ENCODE measurements at places on chromosomes 7 and 10.

- no peak for DNase-seq
Measured at GRCh38 chr7:130366564-130366963, 13.7 kb upstream of the CPA1 start.

DNA sequence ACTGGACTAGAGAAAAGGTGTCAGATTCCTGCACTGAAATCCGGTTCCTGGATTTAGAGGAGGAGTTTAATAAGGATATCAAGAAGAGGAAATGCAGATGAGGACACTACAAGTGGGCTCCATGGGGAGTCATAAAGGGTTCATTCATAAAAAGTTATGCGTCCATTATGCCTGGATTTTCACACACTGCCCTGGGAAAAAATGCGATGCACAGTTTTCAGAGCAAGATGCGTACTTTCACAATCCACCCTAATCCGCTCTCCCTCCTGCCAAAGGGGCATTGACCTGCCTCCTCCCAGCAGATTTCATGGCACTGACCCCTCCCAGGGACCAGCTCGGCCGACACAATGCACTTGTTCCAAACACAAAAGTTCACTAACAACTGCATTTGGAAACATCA is 42.2 kb upstream of the OPALIN start:
- DNase-seq, result no peak

GRCh38 chr10:99976886-99977665 is 32.7 kb downstream of the DNMBP start:
- DNase-seq, result no peak

DNA sequence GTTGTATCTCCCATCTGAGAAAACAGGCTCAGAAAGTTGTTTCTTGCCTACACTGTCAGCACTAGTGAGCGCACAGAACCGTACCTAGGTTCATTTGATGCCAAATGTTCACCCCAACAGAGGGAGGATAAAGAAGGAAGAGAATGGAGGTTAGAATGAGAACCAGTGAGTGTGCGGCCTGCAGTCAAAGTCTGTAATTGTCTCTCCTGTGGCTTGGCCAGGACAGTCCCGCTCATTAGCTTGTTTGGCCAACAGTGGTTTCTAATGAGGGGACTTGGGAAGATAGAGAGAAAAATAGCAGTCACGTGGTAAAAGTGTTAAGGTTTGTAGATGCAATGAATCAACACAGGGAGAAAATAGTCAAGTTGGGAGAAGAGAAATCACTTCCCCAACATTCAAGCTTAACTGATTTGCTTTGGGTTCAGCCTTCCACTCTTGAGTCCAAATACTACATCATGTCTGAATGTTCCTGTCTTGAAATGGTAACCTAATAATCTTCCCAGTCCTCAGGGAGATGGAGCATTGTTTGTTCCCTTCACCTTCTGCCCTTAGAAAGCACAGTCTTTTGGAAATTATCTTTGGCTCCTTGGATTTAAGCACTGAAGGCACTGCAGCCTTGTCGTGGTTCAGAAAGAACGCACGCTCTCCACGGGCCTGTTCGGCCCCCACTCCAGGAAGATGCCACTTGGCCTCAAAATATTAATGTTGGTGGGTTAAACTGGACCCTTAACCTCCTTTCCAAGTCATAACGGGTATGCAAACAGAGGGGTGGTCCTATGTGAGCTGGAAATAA is 360.4 kb upstream of the ZNF32 start:
- no peak for DNase-seq

GRCh38 chr7:74033372-74034311 is 5.7 kb downstream of the ELN start:
- DNase-seq, result no peak

DNA sequence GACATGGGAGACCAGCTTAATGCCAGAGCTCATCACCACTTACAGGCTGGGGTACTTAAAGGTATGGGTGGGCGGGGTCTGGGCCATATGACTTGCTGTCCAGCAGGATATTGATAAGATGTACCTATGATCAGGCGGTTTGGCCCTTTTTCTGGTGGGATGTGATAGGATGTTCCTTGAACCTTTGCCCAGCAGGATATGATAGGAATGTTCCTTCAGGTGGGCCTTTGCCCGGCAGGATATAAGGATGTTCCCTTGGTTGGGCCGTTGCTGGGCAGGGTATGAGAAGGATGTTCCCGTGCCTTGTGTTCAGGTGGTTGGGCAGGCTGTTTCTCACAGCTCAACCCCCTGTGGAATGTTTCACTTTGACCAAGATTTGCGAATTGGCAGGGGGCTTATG is 187.2 kb upstream of the CXCL12 start:
- no peak for DNase-seq

DNA sequence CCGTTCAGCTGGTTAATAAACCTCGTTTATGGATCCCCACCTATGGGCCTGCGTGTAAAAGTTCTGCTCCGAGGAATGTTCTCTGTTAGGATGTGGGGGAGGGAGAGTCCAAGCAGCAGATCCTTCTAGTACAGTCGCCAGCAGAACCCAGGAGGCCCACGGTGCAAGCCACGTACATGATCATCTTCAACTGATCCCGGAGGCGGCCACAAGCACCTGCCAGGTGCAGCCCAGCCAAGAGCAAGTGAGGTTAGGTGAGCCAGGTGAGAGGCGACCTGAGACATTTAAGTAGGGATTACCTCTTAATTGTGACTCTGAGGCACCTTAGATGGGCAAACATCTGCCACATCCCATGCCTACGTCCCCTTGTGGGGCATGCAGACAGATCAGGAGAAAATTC is 18.0 kb upstream of the FGFR2 start:
- no peak for DNase-seq

- no peak for DNase-seq
Measured at GRCh38 chr7:2420216-2420933, 17.0 kb downstream of the CHST12 start.

- DNase-seq, result no peak
Measured at GRCh38 chr10:18438361-18439126, 212.8 kb downstream of the NSUN6 start.

- DNase-seq, result no peak
Measured at GRCh38 chr7:114979803-114980507, 58.1 kb downstream of the MDFIC start.

DNA sequence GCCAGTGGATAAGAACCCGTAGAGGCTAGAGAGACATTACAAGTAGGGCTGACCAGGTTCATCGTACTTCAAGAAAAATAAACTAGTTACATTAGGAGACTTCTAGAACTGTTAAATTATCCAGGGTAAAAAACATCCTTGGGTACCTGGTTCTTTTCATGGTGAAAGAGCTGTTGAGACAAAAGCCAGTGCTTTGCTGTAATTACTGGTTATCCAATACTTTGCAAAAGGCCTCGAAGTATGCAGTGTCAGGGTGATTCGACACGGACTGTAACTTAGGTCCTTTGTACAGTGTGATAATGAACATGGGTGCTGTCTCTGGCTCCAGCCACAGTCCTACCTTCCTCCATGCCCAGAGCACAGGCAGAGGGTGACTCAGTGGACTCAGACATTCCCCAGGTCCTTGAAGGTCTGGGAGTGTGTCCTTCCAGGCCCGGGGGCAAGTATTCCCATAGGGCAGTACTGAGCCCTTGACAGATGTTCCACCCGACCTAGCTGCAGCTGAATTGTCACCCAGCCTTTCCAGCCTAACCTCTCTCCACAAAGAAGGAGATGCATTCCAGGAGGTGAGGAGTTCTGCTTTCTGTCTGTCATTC is 123.6 kb upstream of the TMEM72 start:
- DNase-seq, result no peak

- no peak for DNase-seq
Measured at GRCh38 chr7:43785420-43785819, 26.9 kb downstream of the BLVRA start.

DNA sequence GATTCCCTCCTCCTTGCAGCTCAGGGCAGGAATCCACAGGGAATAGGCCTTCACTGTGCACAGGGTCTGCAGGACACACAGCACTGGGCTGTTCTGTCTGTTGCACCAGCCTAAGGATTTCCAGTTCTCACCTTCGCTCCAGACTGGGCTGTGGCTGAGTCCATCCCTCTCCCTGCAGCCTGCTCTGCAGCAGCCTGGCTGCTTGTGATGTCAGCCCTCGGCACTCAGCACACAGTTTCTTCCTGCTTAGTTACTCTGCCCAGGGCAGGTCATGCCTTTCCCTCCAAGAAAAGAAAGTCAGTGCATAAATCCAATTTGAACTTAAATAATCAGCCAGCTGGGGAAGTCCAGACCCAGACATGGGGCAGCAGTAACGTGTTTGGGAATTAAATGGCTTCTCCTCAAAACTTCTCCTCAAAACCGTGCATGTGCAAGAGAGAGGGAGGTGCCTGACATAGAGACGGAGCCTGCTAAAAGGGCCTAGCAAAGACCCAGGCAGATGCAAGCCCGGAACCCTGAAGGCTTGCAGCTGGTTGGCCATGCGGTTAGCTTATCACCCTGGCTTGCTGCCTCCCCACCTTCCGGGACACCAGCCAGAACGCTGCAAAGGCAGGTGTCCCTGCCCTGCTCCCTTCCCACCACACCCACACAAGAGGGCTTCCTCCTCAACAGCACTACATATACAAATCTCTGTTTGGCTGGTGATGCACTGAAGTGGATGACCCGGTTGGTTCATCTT is 10.9 kb upstream of the GDF2 start:
- DNase-seq, result no peak
